ENCODE measurements at places on chromosomes 16 and 17.

DNA sequence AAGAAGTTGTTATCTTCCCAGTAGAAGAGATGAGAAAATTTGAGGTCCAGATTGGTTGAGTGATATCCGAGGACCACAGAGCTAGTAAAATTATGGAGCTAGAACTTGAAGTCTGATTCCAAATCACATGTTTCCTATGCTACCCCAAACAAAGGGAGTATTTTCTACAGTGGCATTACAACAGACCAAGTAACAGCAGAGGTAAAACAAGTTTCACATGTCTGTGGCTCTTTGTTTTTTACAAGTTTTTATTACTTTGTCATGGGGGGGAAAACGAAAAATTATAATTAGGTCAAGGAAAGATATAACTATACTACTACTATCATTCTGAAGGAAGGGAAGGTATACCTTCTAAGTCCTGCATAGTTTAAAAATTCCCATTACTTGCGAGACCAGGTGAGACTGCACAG, 49.4 kb downstream of the KANSL1 start:
- no peak for DNase-seq

DNA sequence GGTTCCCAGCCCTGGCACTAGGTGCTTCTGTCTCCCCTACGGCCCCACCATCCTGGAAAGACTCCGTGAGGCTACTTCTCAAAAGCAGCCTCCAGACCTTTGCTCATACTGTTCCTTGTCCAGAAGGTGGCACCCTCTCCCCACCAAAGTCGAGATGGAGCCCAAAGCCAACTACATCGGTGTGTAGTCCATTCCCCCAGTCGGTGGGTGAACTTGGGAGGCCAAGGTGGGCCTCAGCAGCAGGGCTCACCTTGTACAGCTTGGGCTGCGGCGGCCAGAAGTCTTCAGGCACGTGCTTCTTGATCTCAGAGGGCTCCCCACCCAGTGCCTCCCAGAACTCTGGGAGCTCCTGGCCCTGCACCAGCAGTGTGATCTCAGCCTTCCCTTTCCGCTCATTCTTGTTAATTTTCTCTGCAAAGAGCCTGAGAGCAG, 10.2 kb downstream of the FLII start:
- peak; percentile 77 for DNase-seq

GRCh38 chr16:8583732-8584131, 6.6 kb downstream of the TMEM114 start:
- no peak for DNase-seq

- DNase-seq, result peak; percentile 29
Observed at GRCh38 chr17:34156741-34157589, 98.1 kb upstream of the CCL2 start.

GRCh38 chr17:10052106-10052813, 146.1 kb downstream of the GAS7 start:
- no peak for DNase-seq

DNA sequence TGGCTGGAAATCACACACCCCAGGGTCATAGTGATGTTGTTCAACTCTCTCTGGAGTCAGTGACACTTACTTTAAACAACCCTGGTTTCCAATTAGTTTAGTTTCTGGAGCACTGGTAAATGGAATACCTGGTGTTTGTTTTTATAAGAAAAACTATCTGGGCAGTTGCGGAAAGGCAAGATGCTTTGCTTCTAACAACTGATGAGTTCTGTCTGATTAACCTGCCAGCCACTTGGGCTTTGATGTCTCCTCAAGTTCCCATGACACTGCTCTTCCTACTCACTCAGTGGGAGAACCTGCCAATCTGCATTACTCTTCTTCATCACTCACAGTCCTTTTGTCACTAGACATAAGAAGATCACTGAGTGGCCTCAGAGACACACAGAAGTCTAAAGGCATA, 78.7 kb upstream of the MTMR4 start:
- no peak for DNase-seq

- no peak for DNase-seq
Observed at GRCh38 chr16:66832661-66833305, 2.0 kb upstream of the NAE1 start.

- no peak for DNase-seq
Observed at GRCh38 chr17:55822028-55822427, 71.2 kb downstream of the PCTP start.

GRCh38 chr16:56451753-56452689, 667 bp downstream of the OGFOD1 start:
- peak; percentile 7 for DNase-seq

DNA sequence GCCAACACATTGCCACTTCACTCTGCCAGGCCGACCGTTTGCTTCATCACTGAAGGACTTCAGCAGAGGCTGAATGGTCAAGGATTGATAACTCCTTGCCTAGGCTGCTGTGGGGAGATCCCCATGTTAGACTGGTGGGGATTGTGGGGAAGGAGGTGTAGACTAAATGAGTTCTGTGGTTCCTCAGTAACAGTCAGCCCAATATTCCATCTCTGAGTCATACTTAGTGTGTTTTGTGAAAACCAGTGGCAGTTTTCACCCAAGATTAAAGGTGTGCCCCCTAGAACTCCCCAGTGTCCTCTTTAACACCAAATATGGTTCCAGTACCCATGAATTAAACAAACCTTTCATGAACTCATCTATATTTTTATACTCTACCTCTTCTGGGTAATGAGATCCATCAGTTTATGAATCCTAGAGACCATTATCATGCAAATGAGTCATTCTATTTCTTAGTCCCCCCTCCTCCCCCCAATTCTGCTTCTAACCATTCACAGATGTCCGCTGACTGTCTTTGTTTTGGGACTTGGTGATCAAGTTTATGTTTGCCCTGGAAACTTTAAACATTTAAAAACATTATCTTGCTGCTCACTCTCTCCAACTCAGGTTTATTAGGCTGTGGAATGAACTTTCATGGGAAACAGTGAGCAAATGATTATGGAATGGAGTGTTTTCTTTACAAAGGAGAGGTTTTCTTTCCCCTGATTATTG, 66.8 kb upstream of the GAS7 start:
- DNase-seq, result no peak

- no peak for DNase-seq
Observed at GRCh38 chr17:77609553-77610517, 348.7 kb upstream of the TNRC6C start.

- no peak for DNase-seq
Observed at GRCh38 chr17:49490276-49490675, 4.8 kb upstream of the NGFR start.

GRCh38 chr17:2990396-2990795, 73.0 kb downstream of the OR1D5 start:
- no peak for DNase-seq

DNA sequence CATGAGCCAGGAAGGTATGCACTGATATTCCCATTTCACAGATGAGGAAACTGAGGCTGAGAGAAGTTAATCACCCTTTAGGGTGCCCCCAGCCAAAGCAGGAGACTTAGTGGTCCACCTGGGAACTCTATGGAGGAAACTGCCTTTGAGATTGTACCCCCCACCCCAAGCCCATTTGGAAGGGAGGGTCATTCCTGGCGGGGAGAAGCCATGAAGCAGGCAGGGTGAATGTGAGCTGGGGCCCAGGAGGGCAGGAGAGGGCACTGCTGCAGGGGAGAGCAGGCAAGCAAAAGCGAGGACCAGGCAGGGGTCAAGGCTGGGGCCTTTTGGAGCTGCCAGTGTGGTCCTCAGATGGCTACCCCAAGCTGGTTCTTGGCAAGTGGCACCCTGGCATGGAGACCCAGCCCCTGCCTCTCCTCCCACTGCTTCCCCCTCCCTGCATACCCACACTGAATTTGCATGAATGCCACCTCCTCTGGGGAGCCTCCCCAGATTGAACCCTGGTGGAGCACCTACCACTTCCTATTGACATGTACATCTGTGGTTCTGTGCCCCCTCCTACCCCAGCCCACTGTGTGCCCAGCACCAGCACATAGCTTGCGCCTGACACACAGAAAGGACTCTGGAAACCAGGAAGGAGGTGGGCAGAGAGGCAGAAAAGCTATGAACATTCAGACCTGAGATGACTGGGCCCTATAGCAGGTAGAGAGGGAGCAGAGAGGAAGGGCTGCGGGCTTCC, 965 bp upstream of the TMC6 start:
- DNase-seq, result no peak
